ENCODE measurements at places on chromosomes 13 and 19.
A peak's percentile ranks its signal among the peaks of the same experiment; 100 is the strongest.

DNA sequence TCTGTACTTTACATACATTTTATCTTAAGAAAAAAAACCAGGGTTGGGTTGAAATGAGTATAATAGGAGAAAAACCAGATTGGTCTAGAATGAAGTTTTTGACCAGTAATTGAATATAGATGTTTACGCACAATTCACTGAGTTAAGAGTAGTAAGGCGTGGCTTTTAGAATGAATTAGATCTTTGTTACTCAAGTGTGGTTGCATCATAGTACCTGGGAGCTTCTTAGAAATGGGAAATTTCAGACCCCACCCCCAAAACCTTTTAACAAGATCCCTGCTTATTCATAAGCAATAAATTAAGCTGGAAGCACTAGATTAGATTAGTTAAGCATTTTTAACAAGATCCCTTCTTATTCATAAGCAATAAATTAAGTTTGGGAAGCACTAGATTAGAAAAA is 28.7 kb upstream of the LMO7 start:
- no peak for DNase-seq

- no peak for DNase-seq
Measured at GRCh38 chr19:43407416-43408005, 7.2 kb upstream of the TEX101 start.

DNA sequence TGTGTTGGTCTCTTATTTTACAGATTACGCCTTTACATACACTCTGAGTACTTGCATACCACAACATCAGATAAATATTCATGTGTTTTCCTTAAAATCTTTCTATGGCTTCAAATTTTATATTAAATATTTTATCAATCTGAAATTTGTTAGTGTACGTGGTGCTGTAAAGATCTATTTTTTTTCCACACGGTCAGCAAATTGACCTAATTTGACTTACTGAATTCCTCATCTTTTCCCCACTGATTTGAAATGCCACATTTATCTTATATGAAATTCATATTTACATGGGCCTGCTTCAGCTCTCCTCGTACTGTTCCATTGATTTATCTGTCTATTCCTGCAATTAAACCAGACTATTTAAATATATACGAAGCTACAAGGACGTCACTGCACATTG is 433.8 kb upstream of the ZNF507 start:
- DNase-seq: no peak

GRCh38 chr13:104034891-104035290 is 968.7 kb upstream of the SLC10A2 start:
- DNase-seq: no peak

GRCh38 chr13:33369073-33369472 is 83.5 kb upstream of the STARD13 start:
- DNase-seq: no peak

- peak; percentile 93 for DNase-seq
Measured at GRCh38 chr19:36915992-36916830, at the start of the genes ZNF568 and ZNF829. TSS of gene ZNF568 (plus strand) at chr19:36916332. CDS start at chr19:36922771, 6,439 bp downstream. TSS of gene ZNF829 (minus strand) at chr19:36916291. CDS start at chr19:36915167, 1,124 bp downstream.

DNA sequence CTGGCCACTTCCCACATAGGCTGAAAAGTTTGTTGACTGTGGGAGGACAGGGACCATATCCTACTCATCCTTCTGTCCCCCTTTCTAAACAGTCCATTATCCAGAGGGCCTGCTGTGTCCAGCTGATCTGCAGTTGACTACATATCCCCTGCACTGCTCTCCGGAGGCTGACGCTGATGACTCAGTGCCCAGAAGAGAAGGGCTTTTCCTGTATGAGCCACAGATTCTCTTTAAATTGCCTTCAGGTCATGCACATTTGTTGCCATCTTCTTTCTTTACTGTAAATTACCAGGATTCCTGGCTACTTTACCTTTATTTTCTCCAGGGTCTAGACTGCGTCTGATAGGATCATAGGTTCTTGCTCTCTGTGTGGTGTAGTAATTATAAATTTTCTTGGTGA is 125.2 kb downstream of the LACC1 start:
- no peak for DNase-seq

- DNase-seq: no peak
Measured at GRCh38 chr19:8821748-8822241, 10.3 kb downstream of the ZNF558 start.

DNA sequence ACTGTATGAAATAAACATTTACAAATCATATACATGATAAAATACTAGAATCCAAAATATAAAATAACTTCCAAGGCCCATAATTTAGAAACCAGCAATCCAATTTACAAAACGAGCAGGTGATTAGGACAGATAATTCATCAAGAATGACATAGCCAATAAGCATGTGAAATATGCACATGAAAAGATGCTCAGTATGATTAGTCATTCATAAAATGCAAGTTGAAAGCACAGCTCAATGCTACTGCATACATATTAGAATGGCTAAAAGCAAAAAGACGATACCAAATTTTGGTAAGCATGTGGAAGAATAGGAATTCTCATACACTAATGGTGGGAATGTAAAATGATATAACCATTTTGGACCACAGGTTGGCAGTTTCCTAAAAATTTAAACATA is 837.2 kb upstream of the MIR17HG start:
- DNase-seq: no peak

GRCh38 chr19:10085641-10086590 is at the start of gene SHFL:
TSS of gene SHFL (plus strand) at chr19:10086317. CDS start at chr19:10086428, 111 bp downstream.
- peak; percentile 91 for DNase-seq

DNA sequence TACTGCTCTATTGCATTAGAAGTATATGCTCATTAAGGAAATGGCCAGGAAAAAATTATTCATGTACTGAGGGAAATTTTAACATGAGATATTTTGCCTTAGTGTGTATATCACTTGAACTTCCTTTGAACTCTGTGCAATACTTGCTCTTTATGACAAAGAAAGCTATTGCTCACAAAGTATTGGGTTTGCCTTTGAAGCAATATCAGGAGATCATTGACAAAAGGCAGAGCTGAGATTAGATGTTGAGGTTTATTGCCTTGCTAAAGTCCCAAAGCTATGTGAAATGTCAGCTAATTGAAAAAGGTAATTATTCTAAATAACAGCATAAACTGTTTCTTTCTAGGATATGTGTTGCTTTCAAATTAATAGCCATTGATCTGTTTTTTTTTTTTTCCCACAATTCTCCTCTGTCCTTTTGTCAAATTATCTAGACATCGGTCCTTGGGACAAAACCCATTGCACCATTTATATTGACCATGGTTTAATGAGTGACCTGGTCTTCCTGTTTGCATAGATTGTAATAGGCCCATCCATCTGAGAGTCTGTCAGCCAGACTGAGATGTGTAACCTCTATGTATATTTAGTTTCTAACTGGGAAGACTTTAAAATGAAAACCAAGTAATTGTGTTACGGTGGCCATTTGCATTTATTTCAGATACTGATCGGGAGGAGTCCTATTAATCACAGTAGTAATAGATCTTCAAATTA is 752.7 kb upstream of the GPC6 start:
- no peak for DNase-seq

GRCh38 chr13:36571444-36571843 is 102.4 kb upstream of the SERTM1 start:
- DNase-seq: no peak

- no peak for DNase-seq
Measured at GRCh38 chr13:111866731-111867245, 200.2 kb upstream of the SOX1 start.

- no peak for DNase-seq
Measured at GRCh38 chr13:81048026-81048461, 707.1 kb upstream of the SPRY2 start.

DNA sequence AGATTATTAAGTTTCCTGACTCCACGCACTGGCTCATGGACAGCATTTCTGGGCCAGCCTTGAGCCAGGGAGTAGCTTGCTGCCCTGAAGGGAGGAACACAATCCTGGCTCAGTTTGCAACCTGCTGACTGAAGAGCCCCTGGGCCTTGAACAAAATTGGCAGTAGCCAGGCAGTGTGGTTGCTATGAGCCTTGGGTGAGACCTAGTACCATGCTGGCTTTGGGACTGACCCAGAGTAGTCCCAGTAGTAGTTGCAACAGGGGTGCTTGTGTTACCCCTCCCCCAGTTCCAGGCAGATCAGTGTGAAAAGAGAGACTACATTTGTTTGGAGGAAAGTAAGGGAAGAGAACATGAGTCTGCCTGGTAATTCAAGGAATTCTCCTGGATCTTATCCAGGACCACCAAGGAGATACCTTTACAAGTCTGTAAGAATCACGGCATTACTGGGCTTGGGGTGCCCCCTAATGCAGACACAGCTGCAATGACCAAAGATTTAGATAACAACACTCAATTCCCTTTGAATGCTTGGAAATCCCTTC is 22.0 kb downstream of the ITGBL1 start:
- no peak for DNase-seq

- DNase-seq: peak; percentile 63
Measured at GRCh38 chr19:35268536-35269437, at the start of gene USF2. TSS of gene USF2 (plus strand) at chr19:35268962. CDS start at chr19:35269102, 140 bp downstream.

- no peak for DNase-seq
Measured at GRCh38 chr13:93881411-93881810, 598.1 kb downstream of the DCT start.
